ENCODE measurements at places on chromosomes 13 and 19. TPM values are rescaled to one million over a fixed set of nuclear protein-coding genes. Genes with fewer than 3 reads are reported as not detected.

GRCh38 chr19:38389101-38389925 lies 816 bp downstream of the SPRED3 start:
- no peak for DNase-seq

GRCh38 chr13:42999491-42999890 lies 7.5 kb upstream of the EPSTI1 start:
- DNase-seq, result no peak

DNA sequence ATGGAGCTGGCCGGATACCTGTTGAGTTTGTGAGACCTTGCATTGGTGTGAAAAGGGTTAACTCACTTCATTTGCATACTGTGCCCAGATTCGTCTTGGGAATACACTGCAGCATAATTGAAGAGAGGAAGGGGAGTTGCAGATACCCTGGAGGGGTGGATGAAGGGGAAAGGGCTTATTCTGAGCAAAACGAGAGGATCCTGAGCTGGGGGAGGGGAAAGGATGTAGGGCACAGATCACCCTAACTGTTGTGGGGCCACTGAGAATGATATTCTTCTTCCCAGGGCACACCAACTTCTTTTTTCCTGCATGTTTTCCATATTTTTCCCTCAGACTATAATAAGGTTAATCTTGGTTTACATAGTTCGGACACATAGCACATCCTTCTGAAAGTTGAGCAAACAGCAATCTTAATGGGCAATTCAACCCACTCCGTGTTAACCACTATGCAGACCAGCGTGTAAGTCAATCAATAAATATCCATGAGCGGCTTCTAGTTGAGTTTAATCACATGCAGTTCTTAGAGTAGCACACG lies 11.7 kb upstream of the PTPRS start:
- no peak for DNase-seq

GRCh38 chr13:24894972-24895300 lies 131.0 kb downstream of the RNF17 start:
- DNase-seq, result peak; percentile 76

- DNase-seq, result no peak
These were observed 169.1 kb downstream of the SHISA2 start for GRCh38 chr13:25882466-25883357.

- DNase-seq, result no peak
These were observed 21.3 kb downstream of the NUMBL start for GRCh38 chr19:40668991-40669614.

DNA sequence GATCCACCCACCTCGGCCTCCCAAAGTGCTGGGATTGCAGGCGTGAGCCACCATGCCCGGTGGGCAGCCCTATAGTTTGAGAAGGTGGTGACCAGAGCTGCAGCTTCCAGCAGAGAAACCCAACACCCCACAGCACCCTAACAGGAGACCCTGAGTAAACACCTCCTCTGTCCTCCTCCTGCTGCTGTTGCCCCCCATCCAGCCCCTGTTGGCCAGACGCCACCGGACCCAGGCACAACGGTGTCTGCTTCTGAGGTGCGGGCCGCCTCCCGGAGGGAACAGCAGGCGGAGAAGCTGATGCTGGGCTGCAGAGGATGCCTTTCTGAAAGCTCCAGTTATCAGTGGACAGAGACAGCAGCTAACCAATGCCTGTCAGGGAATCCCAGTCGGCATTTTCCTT lies 175.5 kb downstream of the COL4A1 start:
- no peak for DNase-seq

DNA sequence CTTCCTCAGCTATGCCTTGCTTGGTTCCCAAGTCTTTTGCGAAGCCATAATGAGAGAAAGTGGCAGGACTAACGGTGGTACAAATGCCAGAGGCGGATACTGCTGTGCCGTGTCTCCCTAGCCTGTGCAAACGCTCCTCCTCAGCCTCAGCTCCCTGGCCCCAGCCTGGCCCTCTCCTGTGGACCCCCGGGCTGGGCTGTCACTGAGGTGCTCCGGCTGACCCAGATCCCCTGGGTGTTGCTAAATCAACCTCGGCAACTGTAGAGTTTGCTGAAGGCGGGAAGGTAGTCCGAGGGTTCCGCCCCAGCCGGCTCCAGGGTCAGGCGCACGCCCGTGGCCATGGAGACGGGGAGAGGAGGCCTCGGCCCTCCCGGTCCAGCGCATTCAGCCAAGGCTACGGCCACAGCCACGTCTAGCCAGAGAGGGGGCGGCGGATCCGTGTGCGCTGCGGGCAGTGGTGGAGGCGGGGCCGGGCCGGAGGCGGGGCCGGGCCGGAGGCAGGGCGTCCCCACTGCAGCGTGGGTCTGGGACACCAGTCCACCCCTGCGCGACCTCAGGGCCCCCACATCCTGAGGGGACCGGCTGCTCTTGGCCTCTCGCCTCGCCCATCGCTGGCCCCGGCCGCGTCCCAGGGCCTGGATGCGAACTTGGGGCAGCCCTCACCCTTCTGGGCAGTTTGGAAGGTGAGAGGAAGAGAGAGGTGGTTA lies 16.4 kb upstream of the ZNF492 start:
- DNase-seq, result no peak

DNA sequence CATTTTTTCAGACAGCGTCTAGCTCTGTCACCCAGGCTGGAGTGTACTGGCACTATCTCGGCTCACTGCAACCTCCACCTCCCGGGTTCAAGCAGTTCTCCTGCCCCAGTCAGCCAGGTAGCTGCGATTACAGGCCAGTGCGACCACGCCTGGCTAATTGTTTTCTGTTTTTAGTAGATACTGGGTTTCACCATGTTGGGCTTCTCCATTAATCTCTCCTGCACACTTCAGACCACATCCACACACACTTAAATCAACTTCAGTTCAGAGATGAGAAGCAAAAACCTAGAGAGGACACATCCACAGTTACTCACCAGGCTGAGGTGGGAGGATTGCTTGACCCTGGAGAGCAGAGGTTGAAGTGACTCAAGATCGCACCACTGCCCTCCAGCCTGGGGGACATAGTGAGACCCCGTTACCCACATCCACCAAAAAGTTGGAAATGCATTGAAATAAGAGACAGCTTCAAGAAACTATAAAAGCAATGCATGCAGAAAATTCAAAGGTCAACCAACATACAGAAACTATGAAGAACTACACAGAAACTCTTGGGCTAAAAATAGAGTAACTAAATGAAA lies 42.3 kb downstream of the ZNF611 start:
- DNase-seq, result no peak

DNA sequence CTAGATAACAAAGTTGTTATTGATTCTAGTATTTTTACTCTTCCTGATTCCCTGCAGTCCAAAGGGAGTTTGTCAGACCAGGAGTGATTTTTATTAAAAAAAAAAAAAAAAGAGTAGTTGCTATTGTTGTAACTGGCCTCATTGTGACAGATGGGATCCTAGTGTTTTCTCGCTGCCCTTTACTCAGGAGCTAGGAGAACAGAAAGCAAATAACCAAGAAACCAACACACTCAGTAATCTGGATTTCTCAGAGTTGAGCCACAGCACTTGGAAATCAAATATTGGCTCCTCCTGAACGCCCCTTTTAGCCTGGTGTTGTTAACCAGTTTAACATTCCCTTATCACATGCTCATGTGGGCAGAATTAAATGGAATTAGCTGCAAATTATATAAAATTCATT lies 8.3 kb upstream of the PDX1 start:
- no peak for DNase-seq

DNA sequence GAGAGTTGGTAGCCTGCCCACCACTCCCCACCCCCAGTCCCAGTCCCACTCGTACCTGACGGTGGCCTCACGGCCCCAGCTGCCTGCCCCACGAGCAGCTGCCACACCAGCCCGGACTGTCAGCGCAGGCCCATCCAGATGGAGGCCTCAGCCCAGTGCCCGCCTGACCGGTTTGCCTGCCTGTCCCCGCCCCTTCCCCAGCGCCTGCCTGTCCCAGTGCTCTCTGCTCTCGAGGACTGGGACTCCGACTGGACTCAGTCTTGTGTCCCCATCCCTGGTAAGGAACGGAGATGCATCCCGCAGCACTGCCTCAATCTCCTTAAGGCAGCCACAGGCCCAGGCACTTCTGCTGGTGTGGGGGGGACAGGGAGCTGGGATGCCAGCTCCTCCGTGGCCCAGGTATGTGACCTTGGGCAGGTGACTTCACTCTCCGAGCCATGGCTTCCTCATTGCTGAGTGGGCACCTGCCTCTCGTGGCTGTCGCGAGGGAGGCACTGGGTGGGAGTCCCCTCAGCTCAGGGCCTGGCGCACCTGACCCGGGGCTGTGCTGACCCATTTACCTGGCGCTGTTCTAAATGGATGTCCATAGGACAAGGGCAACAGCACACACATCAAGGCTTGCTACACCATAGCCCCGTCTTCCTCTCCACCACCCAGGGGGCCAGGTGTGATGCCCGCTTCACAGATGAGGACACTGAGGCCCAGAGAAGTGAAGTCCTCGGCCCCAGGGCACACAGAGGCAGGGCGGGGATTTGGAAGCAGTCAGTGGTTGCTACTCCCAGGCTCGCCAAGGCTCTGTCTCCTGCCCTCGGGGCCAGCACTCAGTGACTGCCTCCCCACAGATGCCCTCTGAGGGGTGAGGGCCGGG lies at the start of gene NKPD1:
NKPD1 (minus strand) TSS at position 113 of the 868 bp plus-strand sequence. CDS start 832 bp downstream, outside the sequence.
- peak; percentile 52 for DNase-seq

GRCh38 chr13:105201351-105201750 lies 1334.1 kb downstream of the EFNB2 start:
- DNase-seq, result no peak

GRCh38 chr13:49951754-49952535 lies 15.8 kb upstream of the SPRYD7 start:
- no peak for DNase-seq

DNA sequence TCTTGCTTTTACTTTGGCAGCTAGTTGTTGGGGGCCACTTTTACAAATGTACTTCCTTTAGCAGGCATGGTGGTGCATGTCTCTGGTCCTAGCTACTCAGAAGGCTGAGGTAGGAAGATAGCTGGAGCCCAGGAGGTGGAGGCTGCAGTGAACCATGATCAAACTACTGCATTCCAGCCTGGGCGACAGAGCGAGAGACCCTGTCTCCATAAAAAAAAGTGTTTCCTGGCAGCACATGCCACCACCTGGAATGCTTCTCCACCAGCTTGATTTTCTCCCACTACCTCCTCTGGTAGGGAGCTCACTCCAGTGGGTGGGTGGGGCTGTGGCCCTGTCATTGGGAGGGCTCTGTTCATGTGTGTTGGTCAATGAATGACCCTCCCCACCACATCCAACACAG lies 12.5 kb downstream of the FZR1 start:
- DNase-seq, result no peak

DNA sequence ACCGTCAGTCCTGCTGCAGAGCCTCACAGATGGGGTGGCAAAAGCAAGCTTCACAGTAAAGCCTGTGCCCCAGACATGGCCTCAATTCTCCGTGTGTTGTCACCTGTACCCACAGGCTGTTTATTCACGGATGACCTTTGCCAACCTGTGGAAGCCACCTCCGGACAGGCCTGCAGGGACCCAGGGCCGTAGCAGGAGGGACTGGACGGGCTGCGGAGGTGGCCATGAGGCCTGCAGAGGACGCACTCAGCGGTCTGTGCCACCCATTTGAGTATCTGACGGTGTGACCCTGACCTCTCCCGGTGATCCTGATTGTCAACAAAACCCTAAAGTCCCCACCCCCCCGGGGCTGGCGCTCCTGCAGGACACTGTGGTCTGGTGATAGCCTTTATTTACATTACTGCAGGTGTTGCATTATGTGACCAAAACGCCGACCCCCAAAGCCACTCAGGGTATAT lies 7.8 kb upstream of the KLF16 start:
- no peak for DNase-seq

GRCh38 chr19:13951799-13952153 lies 533 bp upstream of the DCAF15 start:
- no peak for DNase-seq

DNA sequence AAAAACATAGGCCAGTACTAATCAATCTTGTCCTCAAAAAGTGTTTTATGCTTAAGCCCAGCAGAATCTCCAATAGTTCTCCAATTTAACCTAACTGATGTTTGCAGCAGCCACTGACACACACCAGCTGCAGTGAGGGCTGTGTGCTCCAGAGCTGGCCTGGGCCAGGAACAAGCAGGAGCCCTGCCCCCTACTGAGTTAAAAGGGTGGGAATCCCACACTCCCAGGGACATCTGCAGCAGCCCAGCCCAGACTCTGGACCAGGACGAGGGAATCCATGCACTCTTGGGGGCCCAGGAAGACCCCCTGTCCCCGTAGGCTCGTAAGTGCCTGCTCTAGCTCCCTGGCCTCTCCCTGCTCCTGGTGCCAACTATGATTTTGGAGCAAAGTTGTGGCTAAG lies 91.5 kb upstream of the ATXN8OS start:
- DNase-seq, result no peak

DNA sequence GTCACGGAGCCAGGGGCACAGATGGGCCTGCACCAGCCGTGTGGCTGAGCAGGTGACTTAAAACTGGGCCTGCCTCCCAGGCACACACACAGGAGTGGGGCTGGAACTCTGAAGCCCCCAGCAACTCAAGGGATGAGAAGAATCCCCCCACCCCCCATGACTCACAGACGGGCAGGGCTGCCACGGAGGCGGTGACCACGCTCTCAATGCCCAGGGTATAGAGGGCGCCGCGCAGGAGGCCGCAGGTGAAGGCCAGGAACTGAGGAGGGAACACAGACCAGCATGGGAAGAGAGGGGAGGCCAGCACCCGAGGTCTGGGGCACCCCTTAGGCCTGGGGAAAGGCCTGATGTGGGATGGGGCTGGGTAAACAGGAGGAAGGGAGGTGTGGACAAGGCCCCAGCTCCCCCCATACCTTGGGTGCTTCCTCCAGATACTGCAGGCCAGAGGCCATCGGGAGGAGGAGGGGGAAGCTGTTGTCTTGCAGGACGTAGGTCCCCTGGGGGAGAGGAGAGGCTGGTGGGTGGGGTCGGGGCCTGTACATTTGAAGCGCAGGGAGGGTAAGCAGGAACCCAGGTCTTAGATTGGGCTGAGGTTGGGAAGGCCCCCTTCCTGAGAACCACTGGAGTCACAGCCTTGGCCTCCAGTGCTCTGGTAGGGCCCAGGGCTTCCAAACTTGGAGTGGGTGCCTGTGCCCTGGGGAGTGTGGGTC lies 3.1 kb upstream of the NKPD1 start:
- no peak for DNase-seq

- DNase-seq, result peak; percentile 71
These were observed 17.6 kb downstream of the FBXO46 start for GRCh38 chr19:45713141-45713540.

DNA sequence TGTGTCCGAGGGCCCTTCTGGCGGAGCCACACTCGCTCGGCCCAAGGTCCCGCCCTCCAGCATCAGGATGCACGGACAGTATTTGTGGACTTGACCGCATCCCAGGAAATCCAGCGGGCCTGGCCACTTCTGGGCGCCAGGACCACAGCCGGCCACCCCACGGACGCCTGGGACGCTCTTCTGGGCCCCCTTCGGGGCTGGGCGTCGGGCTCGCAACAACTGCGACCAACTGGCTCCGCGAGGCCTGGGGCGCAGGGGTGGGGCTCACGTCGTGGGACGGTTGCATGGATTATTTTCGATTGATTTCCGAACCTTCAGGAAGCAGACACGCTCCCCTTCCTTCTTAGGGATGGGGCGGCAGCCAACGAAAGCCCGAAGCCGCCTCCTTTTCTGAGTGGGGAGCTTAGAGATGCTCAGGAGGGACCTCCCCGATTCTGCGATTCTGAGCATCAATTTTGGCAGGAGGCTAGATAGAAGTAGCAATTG lies 521 bp upstream of the NUP58 start:
- no peak for DNase-seq

TMEM86B gene
- 1.9 TPM for total RNA-seq

CABP5 gene
- total RNA-seq, result not detected

ZNF439 gene
- total RNA-seq, result 10.7 TPM

SOX1 gene
- not detected for total RNA-seq

SYNE4 gene
- 11.2 TPM for total RNA-seq

FAM83E gene
- 15.5 TPM for total RNA-seq

CEACAM3 gene
- 8.6 TPM for total RNA-seq

KLK14 gene
- 0.37 TPM for total RNA-seq

CLEC17A gene
- not detected for total RNA-seq

MEIOSIN gene
- not detected for total RNA-seq
